ENCODE measurements at places on chromosomes 1 and 21. TPM values are rescaled to one million over a fixed set of nuclear protein-coding genes. Genes with fewer than 3 reads are reported as not detected.

The SLC2A5 gene
- total RNA-seq, result 5.8 TPM

The ELAVL4 gene
- total RNA-seq, result not detected

The AADACL3 gene
- total RNA-seq, result not detected

The IL19 gene
- not detected for total RNA-seq

The TRIM17 gene
- not detected for total RNA-seq

The DRAXIN gene
- total RNA-seq, result not detected

The LRRN2 gene
- 0.39 TPM for total RNA-seq

The PLA2G2F gene
- not detected for total RNA-seq

The HFM1 gene
- total RNA-seq, result 0.05 TPM

The SYCP1 gene
- total RNA-seq, result not detected

The ZBTB37 gene
- total RNA-seq, result 3.6 TPM

The CRP gene
- total RNA-seq, result not detected

The ALPL gene
- 104 TPM for total RNA-seq

The PADI2 gene
- not detected for total RNA-seq

The ELF3 gene
- total RNA-seq, result not detected

The DNAI4 gene
- total RNA-seq, result 1.8 TPM

The ADAMTS1 gene
- 225 TPM for total RNA-seq

The CR1L gene
- not detected for total RNA-seq

The SPRR2F gene
- total RNA-seq, result not detected

The MAP3K21 gene
- total RNA-seq, result 0.12 TPM

The FAM151A gene
- not detected for total RNA-seq

The MANEAL gene
- total RNA-seq, result 0.81 TPM

The TMEM269 gene
- total RNA-seq, result not detected

The S100A16 gene
- 164 TPM for total RNA-seq

The ALX3 gene
- not detected for total RNA-seq

The OR2T34 gene
- not detected for total RNA-seq

The SMCP gene
- not detected for total RNA-seq

The HTR6 gene
- total RNA-seq, result not detected

The ESPN gene
- not detected for total RNA-seq

The IKBKE gene
- 7.4 TPM for total RNA-seq

The OR6P1 gene
- not detected for total RNA-seq

The C8A gene
- not detected for total RNA-seq

The LCE6A gene
- not detected for total RNA-seq

The CA6 gene
- not detected for total RNA-seq

The SLC37A1 gene
- total RNA-seq, result 1.6 TPM

The SLC30A10 gene
- total RNA-seq, result not detected

The SLC35F3 gene
- not detected for total RNA-seq

The ADAMTSL4 gene
- 23.4 TPM for total RNA-seq

The LRRC52 gene
- total RNA-seq, result not detected

The CACNA1E gene
- not detected for total RNA-seq

The ERO1B gene
- 3.5 TPM for total RNA-seq

The KRTAP13-2 gene
- total RNA-seq, result not detected

The IL24 gene
- not detected for total RNA-seq

The ADGRL4 gene
- total RNA-seq, result 25.9 TPM

The NECAP2 gene
- total RNA-seq, result 49.8 TPM

The FCRL2 gene
- not detected for total RNA-seq

The SYT11 gene
- total RNA-seq, result 5.1 TPM

The MINDY1 gene
- total RNA-seq, result 9.6 TPM

The SFN gene
- total RNA-seq, result not detected

The OR2T33 gene
- total RNA-seq, result not detected

The CDC14A gene
- 4.8 TPM for total RNA-seq
